HCT116 (cell line): ENCODE measurements at places on chromosomes 4 and X.

- DNase-seq: no peak
Observed at GRCh38 chrX:112874614-112875013, 34.0 kb upstream of the AMOT start.

- no peak for DNase-seq
Observed at GRCh38 chr4:1050486-1051213, 39.2 kb downstream of the FGFRL1 start.

DNA sequence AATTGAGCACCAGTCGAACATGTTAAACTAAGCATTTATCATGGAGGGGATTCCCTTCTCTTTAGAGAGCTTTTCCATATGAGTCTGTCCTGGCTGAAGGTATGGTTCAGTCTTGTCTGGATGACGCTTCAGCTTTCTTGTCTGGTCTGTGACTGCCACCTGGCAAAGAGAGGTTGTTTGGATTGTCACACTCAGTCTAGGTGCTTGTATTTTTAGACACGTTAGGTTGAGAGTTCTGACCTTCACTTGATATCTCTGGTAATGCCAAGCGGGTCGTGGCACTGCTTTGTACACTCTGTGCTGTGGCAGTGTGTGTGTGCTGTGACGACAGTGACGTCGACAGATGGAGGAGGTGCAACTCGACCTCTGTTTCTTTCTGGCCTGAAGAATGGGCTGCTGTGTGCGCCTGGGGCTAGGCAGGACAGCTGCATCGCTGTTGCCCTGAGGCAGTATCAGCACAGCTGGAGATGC is 12.6 kb downstream of the NOCT start:
- no peak for DNase-seq

- no peak for DNase-seq
Observed at GRCh38 chr4:79413886-79414285, 5.9 kb upstream of the GK2 start.

DNA sequence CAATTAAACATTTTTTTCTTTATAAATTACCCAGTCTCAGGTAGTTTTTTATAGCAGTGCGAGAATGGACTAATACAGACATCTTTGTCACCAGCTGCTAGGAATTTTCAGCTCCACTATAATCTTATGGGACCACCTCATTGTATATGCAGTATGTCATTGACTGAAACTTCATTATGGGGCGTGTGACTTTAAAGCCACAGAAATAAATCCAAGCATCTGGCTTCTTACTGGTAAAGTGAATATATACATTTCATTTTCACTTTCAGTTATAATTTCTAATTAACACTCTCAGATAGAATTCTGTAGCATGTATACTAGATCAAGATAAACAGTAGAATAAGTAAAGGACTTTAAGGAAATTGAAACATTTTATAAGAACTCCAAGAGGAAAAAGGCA is 21.9 kb downstream of the IL15 start:
- DNase-seq: no peak

DNA sequence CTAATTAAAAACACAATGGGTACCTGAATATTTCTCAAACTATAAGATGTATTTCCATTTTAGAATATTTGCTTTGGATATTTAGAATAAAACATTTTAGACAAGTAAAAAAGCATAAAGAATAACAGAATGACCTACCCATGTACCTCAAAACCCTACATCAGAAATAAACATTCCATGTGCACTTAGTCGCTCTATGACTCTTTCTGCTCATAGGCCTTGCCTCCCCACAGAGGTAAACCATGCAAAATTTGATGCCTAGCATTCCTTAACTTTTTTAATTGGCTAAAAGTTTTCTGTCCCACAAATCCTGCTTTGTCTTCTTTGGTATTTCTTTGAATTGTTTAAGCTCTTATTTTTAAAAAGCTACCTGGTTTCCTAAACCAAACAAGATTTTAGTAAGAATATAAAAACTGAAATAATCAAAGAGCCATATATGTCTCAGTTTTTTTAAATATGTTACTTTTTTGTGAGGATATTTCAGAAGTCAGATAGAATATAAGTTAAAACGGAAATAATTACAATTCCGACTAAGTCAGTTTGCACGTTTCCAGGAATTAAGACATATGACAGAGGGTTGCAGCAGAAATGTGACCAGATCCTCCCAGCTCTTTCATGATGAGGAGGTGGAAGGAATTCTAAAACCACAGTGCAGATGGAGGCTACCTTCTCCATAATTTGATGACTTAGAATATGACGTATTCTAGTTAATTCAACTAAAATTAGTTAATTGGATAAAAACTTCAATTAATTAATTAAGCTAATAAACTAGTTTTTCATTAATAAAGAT is 102.5 kb downstream of the FIP1L1 start:
- DNase-seq: no peak

GRCh38 chr4:3392321-3392720 is 49.4 kb upstream of the HGFAC start:
- DNase-seq: no peak

GRCh38 chrX:130887376-130887775 is 15.6 kb downstream of the ENOX2 start:
- no peak for DNase-seq

- DNase-seq: no peak
Observed at GRCh38 chr4:127852661-127853060, 28.0 kb upstream of the PLK4 start.

DNA sequence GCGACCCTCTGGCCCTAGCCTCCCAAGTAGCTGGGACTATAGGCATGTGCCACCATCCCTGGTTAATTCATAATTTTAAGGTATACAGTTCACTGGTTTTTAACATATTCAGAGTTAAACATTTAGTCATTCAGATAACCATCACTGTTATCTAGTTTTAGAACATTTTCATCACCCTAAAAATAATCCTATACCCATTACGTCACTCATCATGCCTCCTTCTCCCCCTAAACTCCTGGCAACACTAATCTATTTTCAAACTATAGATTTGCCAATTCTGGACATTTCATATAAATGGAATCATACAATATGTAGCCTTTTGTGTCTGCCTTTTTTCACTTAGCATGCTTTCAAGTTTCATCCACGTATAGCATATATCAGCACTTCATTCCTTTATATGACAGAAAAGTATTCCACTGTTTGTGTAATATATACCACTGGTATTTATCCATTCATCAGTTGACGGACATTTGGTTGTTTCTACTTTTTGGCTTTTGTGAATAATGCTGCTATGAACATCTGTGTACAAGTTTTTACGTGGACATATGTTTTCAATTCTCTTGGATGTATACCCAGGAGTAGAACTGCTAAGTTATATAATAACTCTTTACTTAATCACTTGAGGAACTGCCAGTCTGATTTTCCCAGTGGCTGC is 32.0 kb upstream of the RPS3A start:
- no peak for DNase-seq

- DNase-seq: no peak
Observed at GRCh38 chrX:149531599-149531998, 9.2 kb upstream of the EOLA1 start.

DNA sequence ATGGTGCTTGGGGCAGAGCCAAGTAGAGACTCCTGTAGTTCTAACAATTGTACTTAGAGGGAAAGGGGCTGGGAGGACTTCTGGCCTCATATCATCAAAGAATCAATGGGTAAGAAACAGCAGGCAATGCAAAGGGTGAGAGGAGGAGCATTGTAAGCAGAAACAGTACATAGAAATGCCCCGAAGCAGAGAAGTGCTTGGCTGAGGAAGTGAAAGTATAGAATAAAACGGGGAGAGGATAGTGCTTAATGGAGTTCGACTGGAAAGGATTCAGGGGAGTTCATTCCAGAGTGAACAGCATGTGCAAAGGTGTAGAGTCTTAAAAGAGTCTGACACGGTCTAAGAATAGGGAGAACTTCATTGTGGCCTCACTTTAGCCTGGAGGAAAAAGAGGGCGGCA is 103.0 kb downstream of the SYNPO2 start:
- DNase-seq: no peak

DNA sequence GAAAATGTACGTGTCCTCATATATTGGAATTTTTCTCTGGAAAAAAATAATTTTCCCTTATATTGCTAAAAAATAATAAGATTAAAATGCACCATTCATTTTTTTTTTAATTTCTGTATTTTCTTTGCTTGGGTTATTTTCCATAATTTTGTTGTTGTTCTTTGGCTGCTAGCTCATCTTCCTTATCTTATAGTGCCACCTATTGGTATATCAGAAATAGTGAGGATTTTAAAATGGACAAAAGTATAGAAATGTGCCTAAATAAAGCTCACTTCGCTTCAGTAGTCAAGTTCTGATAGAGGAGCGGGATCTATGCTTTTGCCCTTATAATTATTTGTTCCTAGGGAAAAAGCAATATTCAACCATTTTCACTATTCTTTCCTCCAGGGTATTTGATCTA is 134.8 kb downstream of the NAP1L3 start:
- no peak for DNase-seq

GRCh38 chr4:127425851-127426250 is 206.9 kb upstream of the INTU start:
- DNase-seq: no peak

- no peak for DNase-seq
Observed at GRCh38 chr4:177271091-177271490, 38.6 kb upstream of the NEIL3 start.

DNA sequence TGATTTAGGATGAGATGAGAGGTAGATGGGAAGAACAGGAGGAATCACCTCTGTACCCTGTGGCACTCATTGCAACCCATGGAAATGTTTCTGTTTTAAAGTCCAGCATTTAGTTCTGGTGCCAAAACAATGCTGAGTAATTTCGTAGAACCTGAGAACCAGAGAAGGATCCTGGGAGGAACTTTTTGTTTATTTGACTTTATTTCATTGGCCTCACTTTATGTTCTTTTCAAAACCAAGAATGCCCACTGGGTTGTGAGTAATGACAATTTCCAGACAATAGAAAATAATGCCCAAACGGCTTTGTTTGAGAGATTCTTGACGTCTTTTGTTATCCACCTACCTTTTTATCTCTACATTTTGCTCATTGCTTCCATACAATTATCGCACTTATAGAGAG is 111.3 kb downstream of the SHROOM3 start:
- no peak for DNase-seq

- no peak for DNase-seq
Observed at GRCh38 chr4:154616731-154617130, 4.3 kb upstream of the FGG start.

GRCh38 chr4:168713253-168713652 is 216.4 kb downstream of the PALLD start:
- no peak for DNase-seq

DNA sequence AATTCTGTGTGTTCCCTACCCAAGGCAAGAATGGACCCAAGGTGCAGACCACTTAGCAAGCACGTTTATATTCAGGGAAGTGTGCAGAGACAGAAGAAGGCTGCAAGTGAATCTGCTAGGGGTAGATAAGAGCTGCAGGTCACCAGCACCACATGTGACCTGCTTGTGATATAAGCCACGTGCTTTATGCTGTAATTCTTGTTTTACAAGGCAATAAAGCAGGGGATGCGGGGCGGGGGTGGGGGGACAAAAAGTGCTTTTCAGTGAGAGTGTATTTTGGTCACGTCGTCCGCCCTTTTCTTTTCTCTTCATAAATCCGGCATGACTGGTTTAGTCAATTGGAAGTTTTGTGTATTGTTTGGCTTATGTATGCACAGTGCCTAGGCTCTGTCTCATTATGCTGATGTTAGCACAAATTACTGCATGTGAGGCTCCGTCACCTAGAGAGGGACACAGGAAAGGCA is 192.7 kb downstream of the RBMX2 start:
- no peak for DNase-seq

DNA sequence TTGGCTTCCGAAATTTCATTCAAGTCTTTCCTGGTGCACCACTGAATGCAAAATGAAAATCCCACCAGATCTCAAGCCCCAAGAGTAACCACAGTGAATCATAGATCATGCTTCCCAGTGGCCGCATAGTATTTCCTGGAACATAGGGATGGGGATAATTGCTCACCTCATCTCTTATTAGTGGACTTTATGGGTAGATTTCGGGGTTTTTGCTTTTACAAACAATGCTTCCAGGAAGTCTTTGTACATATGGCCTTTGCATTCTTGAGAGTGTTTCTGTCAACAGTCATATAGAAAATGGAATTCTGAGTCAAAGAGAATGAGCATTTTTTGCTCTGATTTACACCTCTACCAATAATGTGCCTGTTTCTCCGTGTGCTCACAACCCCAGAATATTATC is 53.4 kb downstream of the PPEF2 start:
- no peak for DNase-seq

DNA sequence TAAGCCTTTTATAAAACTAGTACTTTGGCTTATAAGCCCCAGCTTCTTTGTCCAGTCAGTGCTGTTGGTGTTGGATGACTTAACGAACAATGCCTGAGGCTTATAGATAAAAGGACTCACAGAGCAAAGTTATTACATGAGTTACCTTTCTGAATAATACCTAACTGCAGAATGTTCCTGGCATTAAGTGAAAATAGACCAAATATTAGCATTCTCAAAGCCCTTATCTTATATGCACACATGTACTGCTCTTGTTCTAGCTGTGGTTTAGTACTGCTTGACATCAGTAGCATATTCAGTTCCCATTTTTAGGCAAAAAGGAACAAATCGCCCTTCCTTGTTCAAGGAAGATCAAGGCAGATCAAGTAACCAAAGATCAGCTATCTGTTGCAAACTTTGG is 131.6 kb downstream of the ZNF330 start:
- no peak for DNase-seq

DNA sequence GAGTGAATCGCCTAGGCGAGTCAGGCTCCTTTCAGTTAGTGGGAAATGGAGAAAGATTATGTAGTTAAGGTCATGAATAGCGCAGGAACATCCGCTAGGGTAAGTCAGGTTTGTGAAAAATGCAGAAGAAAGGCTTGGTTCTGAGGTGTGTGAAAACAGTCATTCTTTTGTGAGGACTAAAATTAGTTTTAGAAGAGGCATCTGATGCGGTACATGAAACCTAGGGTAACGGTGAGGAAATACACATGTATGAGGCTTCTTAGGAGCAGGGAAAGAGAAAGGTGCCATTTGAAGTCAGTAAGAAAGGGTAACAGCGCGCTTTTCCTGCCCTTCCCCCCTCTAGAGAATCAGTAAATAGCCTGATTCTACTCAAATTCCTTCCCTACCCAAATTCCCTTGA is 570 bp upstream of the RNF128 start:
- DNase-seq: no peak

DNA sequence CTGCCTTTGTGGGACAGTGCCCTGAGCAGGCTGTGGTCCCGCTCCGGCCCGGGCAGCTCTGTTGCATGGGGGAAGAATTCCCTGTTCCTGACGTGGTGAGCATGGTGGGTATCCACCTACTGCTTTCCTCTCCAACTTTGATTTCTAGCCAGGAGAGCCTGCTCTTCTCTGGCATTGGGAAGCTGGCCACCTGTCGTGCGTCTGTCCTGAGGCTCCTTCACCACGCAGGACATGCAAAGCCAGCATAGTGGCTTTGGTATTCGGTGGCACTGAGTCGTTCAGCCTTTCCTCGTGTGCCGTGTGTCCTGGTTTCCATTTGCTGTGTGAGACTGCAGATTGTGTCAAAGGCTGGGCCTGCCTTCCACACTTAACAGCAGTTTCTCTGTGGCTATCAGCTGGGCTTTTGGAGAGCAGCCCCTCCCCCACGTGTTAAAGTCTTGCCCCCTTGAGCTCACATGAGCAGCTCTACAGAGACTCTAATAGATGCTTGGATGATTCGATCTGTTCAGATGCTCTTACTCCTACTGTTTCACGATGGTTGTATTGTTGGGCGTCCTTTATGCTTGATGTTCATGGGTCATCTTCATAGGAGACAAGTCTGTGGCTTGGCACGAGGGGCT is 46.3 kb upstream of the CLCN4 start:
- DNase-seq: no peak

- no peak for DNase-seq
Observed at GRCh38 chr4:21307709-21308108, 607.5 kb downstream of the PACRGL start.
